T-helper 17 cell (primary cell): ENCODE measurements at places on chromosomes 3 and 15. TPM values are rescaled to one million over a fixed set of nuclear protein-coding genes. Genes with fewer than 3 reads are reported as not detected.

The LRRC34 gene
- total RNA-seq: 0.77 TPM

The SNRPN gene
- 90.1 TPM for total RNA-seq

The MST1R gene
- 0.63 TPM for total RNA-seq

DNA sequence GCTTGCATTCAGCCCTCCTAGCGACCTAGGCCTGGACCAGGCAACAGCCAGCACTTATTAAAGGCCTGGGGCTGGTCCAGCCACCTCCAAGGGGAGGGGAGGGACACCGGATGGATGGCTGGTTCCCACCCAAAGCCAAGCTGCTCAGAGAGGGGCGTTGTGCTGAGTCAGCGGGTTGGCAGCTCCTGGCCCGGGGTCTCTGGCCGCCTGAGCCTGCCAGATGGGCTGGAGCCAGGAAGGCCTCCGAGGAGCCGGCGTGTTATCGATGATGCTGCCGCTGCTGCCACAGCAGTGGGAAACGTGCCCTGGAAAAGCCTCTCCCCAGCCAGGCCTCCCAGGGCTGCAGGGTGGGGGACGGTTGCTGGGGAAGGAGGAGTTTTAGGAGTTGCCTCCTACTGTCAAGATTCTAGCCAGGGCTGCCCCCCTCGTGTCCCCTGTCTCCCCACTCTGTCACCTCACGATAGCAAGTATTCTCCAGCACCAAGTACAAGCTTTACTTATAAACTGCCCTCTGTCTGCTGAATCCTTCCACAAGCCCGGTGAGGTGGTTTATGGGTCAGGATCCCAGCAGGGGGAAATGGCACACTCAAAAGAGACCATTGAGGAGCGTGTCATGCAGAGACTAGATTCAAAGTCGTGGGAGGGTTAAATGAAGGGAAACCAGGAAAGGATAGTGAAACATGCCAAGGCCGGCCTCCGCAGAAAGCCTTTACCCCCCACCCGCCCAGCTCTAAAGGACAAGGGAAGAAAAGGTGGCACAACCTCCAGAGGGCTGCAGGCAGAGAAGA, 43.2 kb upstream of the TSEN2 start:
- DNase-seq: no peak
- H3K4me3 ChIP-seq: no peak overlapping the region
- peaks cover 4% of the 10 kb centered on the region for H3K4me1 ChIP-seq
- no peak overlapping the region for H3K27ac ChIP-seq

GRCh38 chr3:23996095-23996524, 51.0 kb downstream of the NR1D2 start:
- no peaks in the 10 kb centered on the region for H3K36me3 ChIP-seq
- H3K27me3 ChIP-seq: peaks cover 5% of the 10 kb centered on the region
- no peak overlapping the region for H3K4me3 ChIP-seq
